ENCODE measurements at places on chromosomes 16 and 17.
A peak's percentile ranks its signal among the peaks of the same experiment; 100 is the strongest.

GRCh38 chr17:14752011-14752410, 451.1 kb downstream of the HS3ST3B1 start:
- DNase-seq, result peak; percentile 11

- peak; percentile 43 for DNase-seq
Measured at GRCh38 chr17:12549499-12550041, 116.1 kb upstream of the MYOCD start.

- no peak for DNase-seq
Measured at GRCh38 chr17:67478401-67479041, 101.4 kb downstream of the PITPNC1 start.

DNA sequence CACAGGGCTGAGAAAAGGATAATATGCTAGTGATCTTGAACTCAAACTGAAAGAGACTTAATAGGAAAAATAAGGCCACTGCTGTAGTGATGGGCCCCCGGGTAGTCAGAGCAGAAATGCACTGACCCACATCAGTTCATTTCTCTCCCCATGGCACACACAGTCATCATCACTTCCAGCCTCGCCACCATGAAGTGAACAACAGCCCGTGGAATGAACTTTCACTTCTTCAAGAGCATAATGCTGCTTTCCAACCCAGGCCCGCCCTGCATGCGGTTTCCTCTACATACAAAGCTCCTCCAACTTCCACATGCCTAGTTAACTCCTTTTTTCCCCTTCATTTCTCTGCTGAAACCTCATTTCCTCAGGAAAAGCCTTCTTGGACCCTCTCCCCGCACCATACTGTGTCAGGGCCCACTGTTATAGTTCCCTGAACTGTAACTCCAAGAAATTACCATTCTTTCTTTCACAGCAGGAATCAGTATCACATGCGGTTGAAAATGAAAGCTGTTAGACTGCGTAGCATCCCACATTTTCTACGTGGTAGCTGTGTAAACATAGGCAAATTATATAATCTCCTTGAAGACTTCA, 65.8 kb upstream of the SMIM36 start:
- DNase-seq, result peak; percentile 83

GRCh38 chr16:54846766-54847165, 83.9 kb upstream of the IRX5 start:
- no peak for DNase-seq

- DNase-seq, result no peak
Measured at GRCh38 chr16:55625843-55626242, 29.9 kb upstream of the SLC6A2 start.

- DNase-seq, result peak; percentile 99
Measured at GRCh38 chr16:67115639-67116038, 5.9 kb downstream of the PHAF1 start.

DNA sequence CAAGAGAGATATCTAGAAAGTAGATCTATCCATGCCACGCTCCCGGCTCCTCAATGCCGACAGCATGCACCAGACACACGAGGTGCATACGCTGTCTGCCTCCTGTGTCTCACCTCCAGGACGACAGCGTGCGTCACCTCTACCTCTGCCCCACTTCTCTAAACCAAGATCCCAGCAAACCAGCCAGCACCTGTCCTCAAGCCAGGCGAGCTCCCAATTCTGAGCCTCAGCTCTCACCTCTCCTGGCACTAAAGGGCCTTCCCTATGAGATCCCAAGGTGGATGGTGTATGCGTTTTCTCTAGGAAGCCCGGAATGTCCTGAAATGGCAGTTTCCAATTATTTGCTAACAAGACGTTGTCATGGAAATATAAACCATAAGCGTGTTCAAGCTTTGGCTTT, 36.2 kb upstream of the RCVRN start:
- DNase-seq, result no peak

GRCh38 chr17:35988164-35988563, 1.6 kb upstream of the CCL14 start:
- DNase-seq, result no peak
